Retina (tissue), 1 donor: ENCODE measurements at places on chromosomes 5 and 9.
A peak's percentile ranks its signal among the peaks of the same experiment; 100 is the strongest.

DNA sequence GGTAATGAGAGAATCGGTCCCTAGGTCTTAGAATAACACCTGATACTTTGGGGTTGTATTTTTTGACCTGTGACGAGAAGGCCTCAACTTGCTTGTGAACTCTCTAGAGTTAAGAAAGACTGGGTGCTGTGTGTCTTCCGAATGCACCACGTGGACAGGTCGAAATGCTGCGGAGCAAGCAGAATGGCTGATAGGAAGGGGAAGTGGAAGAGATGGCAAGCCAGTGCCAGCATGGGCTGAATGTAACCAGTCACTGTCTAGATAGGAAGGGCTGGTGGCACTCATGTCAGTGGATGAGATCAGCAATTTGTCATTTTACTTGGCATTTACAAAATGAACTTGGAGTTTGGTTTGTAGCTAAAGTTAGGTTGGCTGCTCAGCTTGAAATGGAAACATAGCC, 5.6 kb downstream of the OTULINL start:
- no peak for DNase-seq

DNA sequence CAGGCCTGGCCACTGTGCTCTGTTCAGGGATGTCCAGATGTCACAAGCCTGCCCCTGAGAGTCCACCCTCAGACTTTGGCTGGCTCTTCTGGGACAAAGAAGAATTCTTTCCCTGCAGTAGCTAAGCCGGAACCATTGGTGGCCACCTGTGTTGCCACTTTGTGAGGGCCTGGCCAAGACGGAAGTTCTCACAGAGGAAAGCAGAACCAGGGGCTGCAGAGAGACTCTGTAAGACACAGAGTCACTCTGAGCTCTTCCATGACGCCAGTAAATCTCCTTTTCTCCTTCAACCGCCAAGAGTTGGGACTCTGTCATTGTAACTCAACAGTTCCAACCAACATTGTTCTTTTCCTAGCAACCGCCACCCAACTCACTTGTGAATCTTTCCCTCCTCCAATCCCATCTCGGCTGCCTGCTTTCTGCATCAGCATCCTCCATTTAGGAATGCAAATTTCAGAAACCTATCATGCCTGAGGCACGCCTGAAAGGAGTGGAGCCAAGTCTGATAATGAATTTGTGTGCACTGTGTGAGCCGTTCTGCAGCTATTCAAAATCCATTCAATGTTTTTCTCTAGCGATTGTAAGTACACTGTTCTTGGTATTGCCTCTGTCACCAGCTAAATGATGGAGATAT, 37.8 kb upstream of the ATP6V1G1 start:
- no peak for DNase-seq

DNA sequence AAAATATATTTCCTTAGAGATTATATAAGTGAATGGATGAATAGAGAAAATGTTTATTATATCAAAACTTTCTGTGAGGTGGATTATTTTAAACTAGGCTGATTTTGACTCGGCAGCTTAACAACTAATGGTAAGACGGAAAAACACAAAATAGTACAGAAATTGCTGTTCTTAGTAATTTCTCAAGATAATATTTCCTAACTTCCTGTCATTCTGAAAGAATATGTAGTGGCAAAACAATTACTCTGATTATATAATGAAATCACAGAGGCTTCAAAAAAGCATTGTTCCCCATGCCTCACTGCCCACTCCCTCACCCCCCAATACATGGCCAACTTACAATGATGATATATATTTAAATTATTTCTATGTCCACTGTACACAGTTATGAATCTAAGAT, 85.4 kb downstream of the YTHDC2 start:
- no peak for DNase-seq

- no peak for DNase-seq
Measured at GRCh38 chr5:138315751-138316278, 15.8 kb downstream of the CDC25C start.

DNA sequence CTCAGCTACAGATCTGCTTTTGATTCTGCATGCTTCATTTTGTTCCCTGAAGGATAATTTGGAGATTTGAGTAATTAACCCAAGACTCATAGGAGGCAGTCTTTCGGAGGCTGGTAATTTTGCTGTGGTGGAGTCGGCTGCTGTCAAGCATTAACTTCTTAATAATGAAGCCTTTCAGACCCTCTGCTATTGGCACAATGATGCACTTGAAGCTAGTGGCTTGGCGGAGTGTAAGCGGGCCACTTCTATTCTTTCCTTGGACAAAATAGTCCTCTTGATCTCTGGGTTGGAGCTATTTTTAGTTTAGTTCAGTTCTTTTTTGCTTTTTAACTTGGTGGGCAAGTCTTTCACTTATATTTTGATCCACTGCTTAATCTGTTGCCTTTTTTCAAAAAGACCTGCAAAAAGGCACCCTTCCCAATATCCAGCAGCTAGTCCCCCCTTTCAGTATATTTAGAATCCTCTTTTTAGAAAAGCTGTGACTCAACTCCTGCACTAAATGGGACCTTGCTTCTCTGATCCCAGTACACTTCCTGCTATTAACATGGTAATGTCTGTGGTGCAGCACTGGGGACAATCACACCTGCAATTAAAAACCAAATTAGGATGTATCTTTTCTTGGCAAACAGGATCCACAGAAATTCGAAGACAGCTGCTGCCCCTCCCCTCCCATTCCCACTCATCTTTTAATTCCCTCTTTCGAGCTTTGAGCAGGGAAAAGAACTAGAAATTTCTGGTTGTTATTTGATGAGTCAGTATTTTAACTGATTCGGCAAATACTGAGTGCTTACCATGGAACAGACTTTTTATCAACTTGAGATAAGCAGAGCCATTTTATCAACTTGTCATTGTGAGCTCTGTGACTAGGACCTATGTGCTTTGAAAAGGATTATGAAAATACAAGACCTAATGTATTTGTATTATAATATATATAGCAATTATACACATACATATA, 169.4 kb upstream of the ANKRD55 start:
- DNase-seq = peak; percentile 35

DNA sequence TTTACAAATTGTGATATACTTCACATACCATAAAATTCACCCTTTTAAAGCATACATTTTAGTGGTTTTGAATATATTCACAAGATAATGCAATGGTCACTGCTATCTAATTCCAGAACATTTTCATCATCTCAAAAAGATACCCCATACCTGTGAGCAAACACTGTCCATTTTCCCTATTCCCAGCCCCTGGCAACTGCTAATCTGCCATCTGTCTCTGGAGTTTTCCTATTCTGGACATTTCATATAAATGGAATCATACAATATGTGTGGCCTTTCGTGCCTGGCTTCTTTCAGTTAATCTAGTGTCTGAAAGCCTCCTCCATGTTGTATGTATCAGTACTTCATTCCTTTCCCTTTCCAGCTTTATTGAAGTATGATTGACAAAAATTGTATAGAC, 14.7 kb downstream of the SNX30 start:
- DNase-seq = no peak
